Epithelial cell of alveolus of lung (primary cell): ENCODE measurements at places on chromosomes 6 and 20. TPM values are rescaled to one million over a fixed set of nuclear protein-coding genes. Genes with fewer than 3 reads are reported as not detected.

Gene SLC2A4RG
- 25.2 and 58.7 TPM in 2 replicates for total RNA-seq

Gene TINAG
- not detected in 2 replicates for total RNA-seq

Gene IPCEF1
- total RNA-seq = 0.08 TPM in 1 of 2 replicates, not detected in the other

Gene LZTS3
- 1.8 and 4.0 TPM in 2 replicates for total RNA-seq

Gene ENPP5
- 0.56 and 1.0 TPM in 2 replicates for total RNA-seq

Gene MUC22
- total RNA-seq = not detected in 2 replicates

Gene MATN4
- total RNA-seq = 0.80 TPM in 1 of 2 replicates, not detected in the other
